ENCODE measurements at places on chromosomes 7 and 10. TPM values are rescaled to one million over a fixed set of nuclear protein-coding genes. Genes with fewer than 3 reads are reported as not detected.

DNA sequence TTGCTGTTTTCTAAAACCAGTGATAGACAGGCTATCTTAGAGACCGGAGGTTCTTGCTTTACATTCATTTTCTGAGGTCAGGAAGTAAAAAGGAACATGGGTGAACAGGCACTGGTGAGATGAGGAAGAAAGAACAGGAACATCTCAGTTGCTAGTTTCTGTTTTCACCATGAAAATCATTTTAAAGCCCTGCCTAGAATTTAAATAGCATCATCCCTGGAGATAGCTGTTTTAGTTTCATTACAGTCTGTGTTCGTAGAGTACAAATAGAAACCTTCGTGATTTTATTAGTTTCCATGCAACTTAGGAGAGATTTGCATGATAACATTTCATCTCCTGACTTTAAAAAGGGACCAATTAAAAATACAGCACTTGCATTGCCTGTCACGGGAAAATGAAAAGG, 14.7 kb downstream of the KCNMA1 start:
- DNase-seq = no peak
- no peaks in the 10 kb centered on the region for H3K27me3 ChIP-seq
- H3K36me3 ChIP-seq = no peaks in the 10 kb centered on the region
- no peak overlapping the region for H3K27ac ChIP-seq
- H3K4me3 ChIP-seq = no peak overlapping the region
- no peaks in the 10 kb centered on the region for H3K4me1 ChIP-seq

- H3K4me3 ChIP-seq = no peak overlapping the region
- no peak for DNase-seq
- H3K27me3 ChIP-seq = no peaks in the 10 kb centered on the region
- no peak overlapping the region for H3K27ac ChIP-seq
- H3K4me1 ChIP-seq = no peaks in the 10 kb centered on the region
Observed at GRCh38 chr7:10121631-10122030, 852.0 kb upstream of the PHF14 start.

ENO4 gene
- not detected for total RNA-seq

JAZF1 gene
- total RNA-seq = 2.2 TPM

GRCh38 chr10:116109881-116110280, 163.1 kb downstream of the GFRA1 start:
- no peaks in the 10 kb centered on the region for H3K36me3 ChIP-seq
- H3K4me1 ChIP-seq = no peaks in the 10 kb centered on the region
- no peak for DNase-seq
- H3K27me3 ChIP-seq = no peaks in the 10 kb centered on the region
- H3K27ac ChIP-seq = no peak overlapping the region
- H3K4me3 ChIP-seq = no peak overlapping the region

VSTM4 gene
- 4.2 TPM for total RNA-seq

LRRC18 gene
- total RNA-seq = not detected

FBXL13 gene
- 1.3 TPM for total RNA-seq

GRCh38 chr7:93620057-93620456, 45.5 kb upstream of the CALCR start:
- H3K4me3 ChIP-seq = no peak overlapping the region
- no peak overlapping the region for H3K27ac ChIP-seq
- DNase-seq = no peak
- H3K36me3 ChIP-seq = no peaks in the 10 kb centered on the region
- H3K27me3 ChIP-seq = no peaks in the 10 kb centered on the region

HOXA6 gene
- 23.9 TPM for total RNA-seq

DNA sequence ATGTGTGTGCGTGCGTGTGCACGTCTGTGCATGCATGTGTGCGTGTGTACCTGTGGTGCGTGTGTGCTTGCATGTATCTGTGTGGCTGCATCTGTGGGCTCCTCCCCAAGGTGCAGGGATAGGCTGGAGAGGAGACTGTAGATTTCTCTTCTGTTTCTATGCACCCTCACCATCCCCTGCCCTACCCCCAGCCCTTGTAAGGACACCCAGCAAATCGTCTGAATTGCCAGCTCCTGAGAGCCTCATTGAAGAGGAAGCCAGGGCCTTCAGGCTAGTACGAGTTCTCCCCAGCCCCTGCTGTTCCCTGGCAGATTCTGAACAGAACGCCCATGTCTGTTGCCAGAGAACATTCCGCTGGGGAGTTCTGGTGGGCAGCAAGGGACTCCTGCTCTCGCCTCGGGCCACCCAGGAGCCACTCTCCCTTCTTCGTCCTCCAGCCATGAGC, 17.0 kb upstream of the TRIM8 start:
- no peaks in the 10 kb centered on the region for H3K27me3 ChIP-seq
- H3K4me3 ChIP-seq = no peak overlapping the region
- no peak for DNase-seq

GRCh38 chr10:99676426-99676825, 17.1 kb downstream of the ENTPD7 start:
- no peak for DNase-seq
- H3K4me1 ChIP-seq = no peaks in the 10 kb centered on the region
- H3K27me3 ChIP-seq = no peaks in the 10 kb centered on the region
- H3K27ac ChIP-seq = no peak overlapping the region
- H3K4me3 ChIP-seq = no peak overlapping the region

- H3K4me3 ChIP-seq = no peak overlapping the region
- no peaks in the 10 kb centered on the region for H3K4me1 ChIP-seq
- DNase-seq = no peak
- no peaks in the 10 kb centered on the region for H3K36me3 ChIP-seq
- no peak overlapping the region for H3K27ac ChIP-seq
Observed at GRCh38 chr10:79396520-79396919, 48.9 kb downstream of the ZCCHC24 start.

GRCh38 chr7:101401390-101402080, 38.9 kb downstream of the COL26A1 start:
- H3K27ac ChIP-seq = no peak overlapping the region
- H3K4me1 ChIP-seq = no peaks in the 10 kb centered on the region
- H3K27me3 ChIP-seq = no peaks in the 10 kb centered on the region
- no peaks in the 10 kb centered on the region for H3K36me3 ChIP-seq
- no peak overlapping the region for H3K4me3 ChIP-seq

- H3K36me3 ChIP-seq = no peaks in the 10 kb centered on the region
- no peak overlapping the region for H3K27ac ChIP-seq
- H3K4me1 ChIP-seq = no peaks in the 10 kb centered on the region
- DNase-seq = no peak
Observed at GRCh38 chr7:117767951-117768350, 105.3 kb downstream of the CTTNBP2 start.

WNT8B gene
- total RNA-seq = not detected
